Activated effector memory CD4-positive, alpha-beta T cell treated with anti-CD3 and anti-CD28 coated beads, Interleukin-2, amount 50 U/mL, for 16 hours (primary cell): ENCODE measurements at places on chromosomes 5 and 9.

GRCh38 chr9:29118555-29118954 is 1545.3 kb upstream of the C9orf72 start:
- DNase-seq = no peak

DNA sequence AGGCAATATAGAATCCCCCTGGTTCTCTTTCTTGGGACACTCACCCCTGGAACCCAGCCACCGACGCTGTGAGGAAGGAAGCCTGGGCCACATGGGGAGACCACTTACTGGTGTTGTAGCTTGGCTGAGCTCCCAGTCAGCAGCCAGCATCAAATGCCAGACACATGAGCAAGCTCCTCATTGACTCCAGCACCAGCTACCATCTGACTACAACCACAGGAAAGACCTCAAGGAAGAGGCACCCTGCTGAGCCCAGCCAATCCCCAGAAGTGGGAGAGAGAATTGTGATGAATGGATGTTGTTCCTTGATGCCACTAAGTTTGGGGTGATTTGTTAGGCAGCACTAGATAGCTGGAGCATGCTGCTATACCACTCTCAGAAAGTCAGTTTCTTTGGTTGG is 36.0 kb downstream of the BNIP1 start:
- no peak for DNase-seq

GRCh38 chr9:3947588-3947845 is 352.4 kb downstream of the GLIS3 start:
- no peak for DNase-seq

GRCh38 chr5:177546258-177546741 is 8.1 kb downstream of the FAM193B start:
- DNase-seq = no peak
